Thymus (tissue), 14 donors: ENCODE measurements at places on chromosomes 3 and 15. TPM values are rescaled to one million over a fixed set of nuclear protein-coding genes. Genes with fewer than 3 reads are reported as not detected.

The ACTC1 gene
- total RNA-seq, result 9.6 TPM

DNA sequence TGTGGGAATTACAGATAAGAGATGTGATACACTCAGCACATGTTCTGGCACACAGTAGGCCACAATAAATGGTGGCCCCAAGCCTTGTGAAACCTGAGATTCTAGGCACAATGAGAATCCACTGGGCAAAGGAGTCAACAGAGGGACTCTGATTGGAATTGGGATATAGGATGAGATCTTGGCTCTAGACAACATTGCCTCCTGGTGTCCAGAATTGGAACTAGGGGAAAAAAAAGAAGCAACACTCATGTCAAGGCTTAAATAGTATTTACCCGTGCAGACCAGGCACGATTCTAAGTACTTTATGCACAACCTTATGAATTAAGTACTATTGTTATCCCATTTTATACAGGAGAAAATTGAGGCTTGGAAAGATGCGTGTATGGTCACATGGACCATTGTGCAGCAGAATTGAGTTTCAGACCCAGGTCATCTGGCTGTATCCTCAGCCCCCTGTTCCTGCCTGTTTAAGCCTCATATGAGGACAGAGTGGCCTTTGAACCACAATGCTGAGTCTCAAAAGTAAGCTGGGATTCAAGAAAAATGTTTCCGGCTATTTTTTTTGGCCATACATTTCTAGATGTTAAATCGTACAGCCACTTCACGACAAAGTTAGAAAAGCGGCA lies 124.8 kb downstream of the SV2B start:
- DNase-seq, result no peak

DNA sequence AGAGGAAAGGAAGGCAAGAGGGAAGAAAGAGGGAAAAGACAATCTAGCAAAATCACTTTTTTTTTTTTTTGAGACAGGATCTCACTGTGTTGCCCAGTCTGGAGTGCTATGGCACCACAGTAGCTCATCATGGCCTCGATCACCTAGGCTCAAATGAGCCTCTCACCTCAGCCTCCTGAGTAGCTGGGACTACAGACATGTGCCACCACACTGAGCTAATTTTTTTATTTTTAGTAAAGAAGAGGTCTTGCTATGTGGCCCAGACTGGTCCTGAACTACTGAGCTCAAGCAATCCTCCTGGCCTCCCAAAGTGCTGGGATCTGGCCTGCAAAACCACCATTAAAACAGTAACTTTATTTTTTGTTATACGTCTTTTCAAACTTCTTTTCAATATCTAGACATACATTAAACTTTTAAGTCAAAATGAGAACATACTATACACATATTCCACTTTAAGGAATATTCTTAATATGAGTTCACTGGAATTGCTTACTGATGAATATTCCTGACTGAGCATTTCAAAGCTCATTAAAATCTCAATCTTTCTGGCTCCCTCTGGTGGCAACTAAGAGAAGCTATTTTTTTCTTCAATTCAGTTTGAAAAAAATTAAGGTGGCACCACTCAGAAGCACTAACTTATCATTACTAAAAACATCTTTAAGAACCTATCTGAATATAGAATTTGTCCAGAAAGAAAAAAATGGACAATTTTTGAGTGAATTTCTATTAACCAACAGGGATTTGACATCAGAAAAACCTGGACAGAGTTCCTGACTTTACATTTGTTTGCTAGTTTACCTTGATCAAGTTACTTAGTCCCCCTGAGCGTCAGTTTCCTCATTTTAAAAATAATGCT lies 40.9 kb downstream of the UACA start:
- DNase-seq, result peak; percentile 36

- DNase-seq, result no peak
Observed at GRCh38 chr15:35602836-35603235, 56.9 kb upstream of the DPH6 start.

GRCh38 chr15:74240897-74241614 lies 4.9 kb downstream of the CCDC33 start:
- DNase-seq, result no peak

The SKOR1 gene
- total RNA-seq, result 0.14 TPM

DNA sequence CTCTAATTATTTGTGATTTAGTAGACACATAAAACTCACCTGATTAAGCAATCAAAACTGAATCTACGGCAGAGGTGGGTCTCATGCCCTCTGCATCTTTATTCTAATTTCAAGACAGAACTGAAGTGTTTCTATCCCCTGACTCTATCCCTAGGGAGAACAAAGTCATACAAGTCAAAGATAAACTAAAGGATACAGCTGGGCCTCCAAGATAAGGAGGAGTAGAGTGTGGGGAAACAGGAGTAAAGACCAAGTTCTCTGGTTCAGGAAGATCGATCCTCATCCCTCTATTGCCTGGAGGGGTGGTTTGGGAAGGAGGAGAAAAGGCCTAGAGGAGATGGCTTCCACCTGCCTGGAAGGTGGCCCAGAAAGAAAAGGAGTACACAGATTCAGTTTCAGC lies 58.7 kb upstream of the BBX start:
- DNase-seq, result no peak

DNA sequence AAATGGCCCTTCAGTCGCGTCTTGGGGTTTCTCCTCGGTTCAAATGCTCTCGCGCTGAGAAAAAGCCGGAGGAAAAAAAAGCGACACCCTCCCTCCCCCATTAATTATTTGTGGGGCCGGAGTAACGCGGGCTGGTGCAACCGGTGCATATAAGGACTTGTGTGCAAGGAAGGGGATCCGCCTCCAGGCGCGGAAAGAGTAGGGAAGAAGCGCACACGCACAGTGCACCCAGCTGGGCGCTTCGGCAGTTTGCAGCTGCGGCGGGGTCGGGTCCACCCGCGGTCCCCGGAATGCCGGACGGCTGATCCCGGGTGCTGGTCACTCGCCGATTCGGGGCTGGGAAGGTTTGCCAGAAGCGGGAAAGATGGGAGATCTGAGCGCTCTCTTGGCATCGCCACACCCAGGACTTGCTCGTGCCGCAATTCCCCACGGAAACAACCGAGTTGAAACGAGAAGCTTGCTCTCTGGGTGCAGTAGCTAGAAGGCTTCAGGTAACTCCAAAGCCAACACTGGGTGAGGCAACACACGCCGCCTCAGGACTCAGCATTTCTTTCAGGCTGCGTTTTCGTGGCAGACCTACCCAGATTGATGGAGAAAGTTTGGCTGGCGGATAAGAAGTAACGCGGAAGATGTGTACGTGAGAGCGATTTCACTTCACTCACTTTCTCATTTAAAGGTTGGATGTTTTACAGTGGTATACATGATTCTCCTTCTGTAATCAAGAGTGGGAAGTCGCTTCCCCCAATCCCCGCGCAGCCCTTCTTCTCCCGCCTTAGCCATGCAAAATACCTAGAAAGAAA lies 720 bp upstream of the TNIK start:
- DNase-seq, result peak; percentile 50

- no peak for DNase-seq
Observed at GRCh38 chr3:98728672-98729071, 34.5 kb upstream of the ST3GAL6 start.

The OR5H1 gene
- total RNA-seq, result not detected

- DNase-seq, result no peak
Observed at GRCh38 chr3:76372497-76372896, 587.1 kb upstream of the ZNF717 start.

GRCh38 chr15:101242999-101243336 lies 8.9 kb downstream of the CHSY1 start:
- DNase-seq, result no peak

DNA sequence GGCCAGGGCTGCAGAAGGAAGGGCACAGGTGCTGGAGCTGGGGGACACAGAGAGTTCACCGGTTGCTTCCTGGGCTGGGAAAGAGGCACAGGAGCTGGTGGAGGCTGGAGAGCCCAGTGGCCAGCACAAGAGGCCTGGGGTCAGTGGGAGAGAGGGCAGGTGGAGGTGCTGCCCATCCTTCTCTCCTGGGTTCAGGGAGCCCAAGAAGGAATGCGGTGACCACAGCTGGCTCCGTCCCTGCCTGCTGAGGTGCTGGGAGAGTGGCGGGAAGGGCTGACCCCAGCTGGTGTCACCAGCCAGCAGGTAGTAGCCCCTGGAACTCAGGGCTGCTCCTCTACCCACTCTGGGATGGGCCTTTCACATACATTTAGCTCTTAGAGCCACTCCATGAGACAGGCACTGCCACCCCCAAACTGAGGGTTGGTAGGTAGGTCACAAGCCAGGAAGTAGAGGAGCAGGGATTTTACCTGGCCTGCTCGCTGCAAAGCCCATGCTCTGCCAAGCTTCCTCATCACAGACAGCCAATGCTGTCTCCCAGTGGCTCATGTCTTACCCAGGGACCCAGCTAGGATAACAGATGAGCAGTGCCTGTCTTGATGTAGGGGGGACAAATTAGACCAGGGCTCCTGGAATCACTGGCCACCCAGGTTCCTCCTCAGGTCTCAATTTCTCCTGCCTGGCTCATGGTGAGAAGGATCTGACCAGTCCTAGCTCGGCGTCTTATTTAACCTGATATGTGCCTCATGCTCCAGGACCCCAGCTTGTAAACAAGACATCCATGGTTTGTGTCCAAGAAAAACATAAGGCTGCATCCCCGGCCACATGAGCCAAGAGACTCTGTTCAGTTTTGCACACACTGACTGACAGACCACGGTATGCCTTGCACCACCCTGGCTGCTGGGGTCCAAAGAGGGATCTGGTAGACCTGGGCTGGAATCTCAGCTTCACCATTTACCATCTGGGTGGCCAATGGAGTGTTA lies 119.2 kb downstream of the CORO2B start:
- no peak for DNase-seq

- DNase-seq, result no peak
Observed at GRCh38 chr3:53730576-53730975, 115.6 kb downstream of the CHDH start.

DNA sequence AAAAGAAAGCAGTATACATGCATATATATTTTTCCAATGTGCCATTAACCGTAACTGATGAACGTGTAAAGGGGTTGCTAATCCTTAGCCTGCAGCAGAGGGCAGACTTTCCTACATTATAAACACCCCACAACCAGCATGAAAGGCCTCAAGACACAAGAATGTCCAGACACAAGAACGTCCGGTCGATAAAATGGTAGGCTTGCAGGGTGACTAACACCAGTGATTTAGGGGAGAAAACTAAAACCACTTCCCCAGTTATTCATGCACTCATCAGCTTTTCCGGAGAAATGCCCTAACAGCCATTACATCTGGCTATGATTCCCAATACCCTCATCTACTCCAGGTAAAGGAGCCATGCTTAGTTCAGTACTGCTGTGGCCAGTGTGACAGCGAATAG lies 57.4 kb downstream of the LRTM1 start:
- no peak for DNase-seq

GRCh38 chr3:192122832-192123594 lies 604.3 kb downstream of the FGF12 start:
- DNase-seq, result no peak

GRCh38 chr3:120095226-120095978 lies 1.2 kb upstream of the GSK3B start:
- DNase-seq, result peak; percentile 90

DNA sequence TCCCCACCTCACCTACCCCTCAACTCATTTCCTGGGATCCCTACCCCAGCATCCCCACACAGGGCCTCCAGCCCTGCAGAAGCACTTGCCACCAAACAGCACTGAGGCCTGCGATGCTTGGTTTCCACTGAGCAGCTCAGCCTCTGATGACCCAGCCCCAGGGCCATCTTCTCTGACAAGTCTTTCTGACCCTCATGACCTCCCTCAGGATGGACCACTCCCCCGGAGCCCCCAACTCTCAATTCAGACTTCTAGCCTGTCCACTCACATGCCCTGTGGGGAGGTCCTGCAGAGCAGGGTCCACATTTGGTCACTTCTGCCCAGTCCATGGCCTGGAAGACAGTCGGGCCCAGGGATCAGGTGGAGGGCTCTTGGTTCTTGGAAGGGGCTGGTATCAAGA lies 63.4 kb upstream of the SPATA12 start:
- DNase-seq, result no peak

DNA sequence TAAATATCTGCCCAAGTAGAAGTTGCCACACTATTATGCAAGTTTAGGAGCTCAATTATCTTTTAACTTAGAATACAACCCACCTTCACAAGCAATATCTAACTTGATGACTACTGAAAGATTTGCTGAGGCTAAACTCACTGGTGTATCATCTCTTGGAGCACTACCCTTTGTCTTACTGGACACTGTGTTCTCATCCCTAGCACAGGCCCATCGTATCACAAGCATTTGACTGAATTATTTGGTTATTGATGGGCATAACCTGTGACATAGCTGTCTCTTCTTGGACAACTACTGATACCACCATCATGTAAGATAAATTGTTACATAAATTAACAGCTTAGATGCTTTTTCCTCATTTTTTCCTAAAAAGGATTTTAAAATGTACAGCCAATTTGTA lies 216.2 kb upstream of the THBS1 start:
- DNase-seq, result no peak

DNA sequence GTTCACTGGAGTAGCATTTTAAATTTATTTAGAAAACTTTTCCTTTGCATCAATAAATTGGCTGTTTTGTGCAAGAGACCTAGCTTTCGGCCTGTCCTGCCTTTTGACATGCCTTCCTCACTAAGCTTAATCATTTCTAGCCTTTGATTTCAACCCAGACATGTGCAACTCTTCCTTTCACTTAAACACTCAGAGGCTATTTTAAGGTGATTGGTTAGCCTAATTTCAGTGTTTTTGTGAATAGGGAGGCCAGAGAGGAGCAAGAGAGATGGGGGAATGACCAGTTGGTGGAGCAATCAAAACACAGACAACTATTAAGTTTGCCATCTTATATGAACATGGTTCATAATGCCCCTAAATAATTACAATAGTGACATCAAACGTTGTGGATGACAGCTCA lies 333.4 kb downstream of the SLC9A9 start:
- DNase-seq, result no peak

The TLR9 gene
- 0.66 TPM for total RNA-seq

- no peak for DNase-seq
Observed at GRCh38 chr3:127135241-127136023, 57.5 kb upstream of the PRR23E start.

DNA sequence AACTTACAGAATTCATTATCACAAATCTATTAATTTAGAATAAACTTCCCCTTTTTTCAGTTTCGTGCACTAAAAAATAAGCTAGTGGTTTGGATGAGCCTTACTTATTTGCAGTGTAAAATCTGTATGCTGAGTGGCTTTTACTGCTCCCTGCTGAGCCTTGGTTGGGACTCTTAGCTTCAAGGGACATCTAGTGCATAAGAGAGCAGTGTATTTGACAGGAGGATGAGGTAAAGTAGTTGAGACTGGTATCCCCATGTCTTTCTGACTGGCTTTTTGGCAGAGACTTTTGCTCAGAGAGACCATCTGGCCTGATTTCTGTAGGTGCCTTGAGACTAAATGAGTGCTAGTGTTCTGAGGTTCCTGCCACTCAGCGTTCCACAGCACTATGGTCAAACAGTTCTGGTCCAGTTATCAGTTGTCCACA lies 11.8 kb downstream of the CAPN7 start:
- DNase-seq, result no peak

The COL6A6 gene
- 2.4 TPM for total RNA-seq

- DNase-seq, result no peak
Observed at GRCh38 chr3:106302451-106303221, 433.8 kb upstream of the CBLB start.
